Activated T-helper 17 cell treated with anti-CD3 and anti-CD28 coated beads, Interleukin-2, amount 50 U/mL, for 72 hours (primary cell): ENCODE measurements at places on chromosomes 6 and 20. TPM values are rescaled to one million over a fixed set of nuclear protein-coding genes. Genes with fewer than 3 reads are reported as not detected.
A peak's percentile ranks its signal among the peaks of the same experiment; 100 is the strongest.

- ATAC-seq, result no peak
These were observed 64.9 kb downstream of the ME1 start for GRCh38 chr6:83365931-83366330.

- no peak for ATAC-seq
These were observed 50.7 kb upstream of the BHLHE23 start for GRCh38 chr20:63057171-63058117.

GRCh38 chr20:33160681-33161080, 7.3 kb upstream of the BPIFA2 start:
- no peak for ATAC-seq

DNA sequence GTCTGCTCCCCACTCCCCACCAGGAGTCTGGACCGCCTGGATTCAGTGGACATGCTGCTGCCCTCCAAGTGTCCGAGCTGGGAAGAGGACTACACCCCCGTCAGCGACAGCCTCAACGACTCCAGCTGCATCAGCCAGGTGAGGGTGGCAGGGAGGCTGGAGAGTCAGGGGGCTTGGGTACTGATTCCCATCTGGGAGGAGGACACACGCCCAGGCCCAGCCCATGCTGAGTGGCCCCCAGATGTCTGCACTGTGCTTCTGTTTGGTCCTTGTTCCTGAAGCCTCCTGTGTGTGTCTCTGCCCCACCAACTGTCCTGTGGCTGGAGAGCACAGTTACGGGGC, 101.6 kb upstream of the MYL9 start:
- no peak for ATAC-seq

- no peak for ATAC-seq
These were observed 113.3 kb downstream of the ZFP64 start for GRCh38 chr20:52078289-52078688.

GRCh38 chr20:8524101-8525016, 392.3 kb downstream of the PLCB1 start:
- ATAC-seq, result no peak

- ATAC-seq, result peak; percentile 87
These were observed 29.2 kb downstream of the SGK1 start for GRCh38 chr6:134288538-134289203.

- peak; percentile 11 for ATAC-seq
These were observed 81.0 kb downstream of the SMLR1 start for GRCh38 chr6:130908188-130908587.

DNA sequence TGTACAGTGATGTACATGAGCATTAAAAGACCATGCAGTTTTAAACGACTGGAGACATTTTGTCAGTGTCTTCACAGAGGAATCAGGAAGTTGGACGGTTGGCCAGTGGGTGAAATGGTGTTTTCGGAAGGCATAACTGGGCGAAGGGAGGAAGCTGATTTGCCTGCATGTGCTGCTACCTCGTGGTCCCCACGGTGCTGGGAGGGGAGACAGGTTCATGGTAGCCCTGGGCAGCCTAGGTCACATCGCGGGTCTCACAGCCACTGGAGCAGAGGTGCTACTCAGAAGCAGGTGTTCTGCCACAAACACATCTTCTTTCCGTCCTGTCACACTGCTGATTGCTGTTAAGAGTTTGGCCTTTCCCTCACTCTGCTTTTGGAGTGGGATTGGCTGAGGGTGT, 35.2 kb downstream of the HIVEP1 start:
- no peak for ATAC-seq

- ATAC-seq, result no peak
These were observed 197.5 kb upstream of the MAN1A1 start for GRCh38 chr6:119547024-119547423.

DNA sequence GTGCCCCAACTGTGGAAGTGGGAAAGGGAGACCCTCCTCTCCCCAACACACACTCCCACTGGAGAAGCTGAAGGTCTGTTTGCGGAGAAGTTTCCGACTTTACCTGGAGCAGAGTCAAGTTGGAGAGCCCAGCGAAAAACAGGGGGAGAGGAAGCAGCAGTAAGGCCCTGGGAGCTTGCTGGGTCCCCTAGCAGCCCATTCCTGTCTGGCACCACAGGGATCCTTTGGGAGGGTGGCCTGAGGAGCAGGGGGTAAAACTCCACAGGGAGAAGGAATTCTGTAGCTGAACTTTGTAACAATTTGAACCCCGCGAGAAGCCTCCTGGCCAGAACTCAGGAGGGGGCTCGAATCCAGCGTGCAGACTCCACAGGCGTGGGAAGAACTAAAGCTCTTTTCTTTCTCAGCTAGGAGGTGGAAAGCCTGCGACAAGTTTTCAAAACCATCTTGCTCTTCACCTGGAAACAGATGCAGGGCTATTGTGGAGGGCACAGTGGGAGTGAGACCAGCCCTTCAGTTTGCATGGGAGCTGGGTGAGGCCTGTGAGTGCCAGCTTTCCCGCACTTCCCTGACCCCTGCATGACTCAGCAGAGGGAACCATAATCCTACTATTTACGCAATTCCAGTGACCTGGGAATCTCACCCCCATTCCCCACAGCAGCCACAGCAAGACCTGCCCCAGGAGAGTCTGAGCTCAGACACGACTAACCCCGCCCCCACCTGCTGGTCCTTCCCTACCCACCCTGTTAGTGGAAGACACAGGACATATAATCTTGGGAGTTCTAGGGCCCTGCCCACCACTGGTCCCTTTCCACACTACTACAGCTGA, 25.8 kb downstream of the SERPINB9 start:
- ATAC-seq, result peak; percentile 7

GRCh38 chr6:170144571-170145271, 146.2 kb downstream of the DLL1 start:
- ATAC-seq, result no peak

- no peak for ATAC-seq
These were observed 18.4 kb downstream of the GMPR start for GRCh38 chr6:16256781-16257180.

DNA sequence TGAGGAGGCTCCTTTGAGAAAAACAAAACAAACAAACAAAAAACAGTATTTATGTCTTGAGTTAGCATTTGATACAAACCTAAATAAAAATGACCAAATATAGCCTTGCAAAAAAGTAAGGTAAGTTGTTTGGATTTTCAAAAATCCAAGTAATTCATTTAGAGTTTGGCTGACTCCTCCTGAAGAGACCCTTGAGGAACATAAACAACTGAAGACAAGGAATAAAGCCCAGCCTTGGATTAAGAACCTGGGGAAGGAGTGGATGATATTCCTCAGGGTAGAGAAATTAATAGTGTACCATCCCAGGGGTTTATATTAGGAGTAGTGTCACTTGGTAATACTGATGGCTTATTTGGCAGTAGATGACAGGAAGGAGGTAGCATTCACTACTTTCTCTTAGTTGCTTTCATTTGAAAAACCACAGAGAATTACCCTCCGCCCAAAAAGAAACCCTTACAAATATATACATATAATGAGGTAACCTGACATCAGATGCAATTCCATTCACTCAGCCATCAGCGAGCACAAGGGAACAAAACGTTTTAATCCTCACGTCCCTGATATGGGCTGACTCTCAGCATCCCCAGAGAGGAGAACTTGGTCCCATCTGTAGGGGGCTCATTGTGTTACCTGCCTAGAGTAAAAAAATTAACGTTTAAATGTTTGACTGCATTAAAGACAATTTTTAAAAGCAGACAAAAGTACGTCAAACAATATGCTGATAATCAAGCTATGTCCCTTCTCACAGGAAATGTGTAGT, 57.0 kb downstream of the SOBP start:
- no peak for ATAC-seq

DNA sequence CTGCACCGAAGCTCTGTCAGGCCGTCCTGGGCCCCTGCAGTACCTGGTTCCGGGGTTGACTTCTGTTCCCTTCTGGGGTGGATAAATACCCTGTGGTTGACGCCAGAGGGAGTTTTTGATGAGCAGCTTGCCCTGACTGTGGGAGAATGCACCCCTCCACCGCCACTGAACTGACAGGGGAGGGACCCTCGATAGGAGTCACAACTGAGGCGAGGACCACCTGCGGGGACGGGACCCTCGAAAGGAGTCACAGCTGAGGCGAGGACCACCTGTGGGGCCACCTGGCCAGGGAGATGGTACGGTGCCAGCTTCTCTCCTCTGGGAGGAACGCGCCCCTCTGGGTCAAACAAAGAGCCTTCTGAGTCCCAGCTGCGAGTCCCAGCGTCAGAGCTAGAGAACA, 100.1 kb upstream of the FRMD1 start:
- ATAC-seq, result no peak

DNA sequence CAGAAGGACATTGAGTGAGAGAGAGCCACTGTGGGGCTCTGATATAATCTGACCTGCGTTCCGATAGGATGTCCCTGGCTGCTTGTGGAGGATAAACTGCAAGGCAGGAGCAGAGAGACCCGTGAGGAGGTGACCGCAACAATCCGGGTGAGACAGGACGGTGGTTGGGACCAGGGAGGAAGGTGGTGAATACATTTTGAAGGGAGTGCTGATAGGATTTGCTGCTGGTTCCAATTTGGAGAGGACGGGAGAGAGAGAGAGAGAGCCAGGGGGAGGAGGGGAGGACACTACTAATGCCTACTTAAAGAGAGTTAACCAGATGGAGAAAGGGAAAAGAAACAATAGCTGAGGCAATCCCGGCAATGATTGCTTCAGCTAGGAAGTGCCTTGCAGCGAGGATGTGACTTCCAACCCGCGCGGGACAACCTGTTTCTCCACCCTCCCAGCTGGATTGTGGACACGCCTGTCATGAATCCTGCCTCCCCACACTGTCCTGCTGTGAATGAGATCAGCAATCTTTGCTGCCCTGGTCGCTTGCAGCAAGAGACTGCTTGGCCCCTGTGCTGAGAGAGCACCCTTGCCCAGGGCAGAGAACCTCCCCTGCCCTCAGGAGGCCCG, 199.0 kb upstream of the KCNG1 start:
- ATAC-seq, result no peak

GRCh38 chr20:63848003-63848911, 13.0 kb upstream of the ABHD16B start:
- no peak for ATAC-seq

The PROKR2 gene
- not detected for total RNA-seq

The COL21A1 gene
- total RNA-seq, result not detected

The RRAGD gene
- 22.3 TPM for total RNA-seq

The CPNE5 gene
- 2.2 TPM for total RNA-seq

The HLA-DQB1 gene
- total RNA-seq, result 25.5 TPM

The ADGRF1 gene
- total RNA-seq, result not detected

The FKBP1C gene
- total RNA-seq, result 0.19 TPM

The MAS1 gene
- not detected for total RNA-seq

The FAM217A gene
- not detected for total RNA-seq

The HLA-E gene
- total RNA-seq, result 362 TPM
